ENCODE measurements at places on chromosomes 12 and 14.

DNA sequence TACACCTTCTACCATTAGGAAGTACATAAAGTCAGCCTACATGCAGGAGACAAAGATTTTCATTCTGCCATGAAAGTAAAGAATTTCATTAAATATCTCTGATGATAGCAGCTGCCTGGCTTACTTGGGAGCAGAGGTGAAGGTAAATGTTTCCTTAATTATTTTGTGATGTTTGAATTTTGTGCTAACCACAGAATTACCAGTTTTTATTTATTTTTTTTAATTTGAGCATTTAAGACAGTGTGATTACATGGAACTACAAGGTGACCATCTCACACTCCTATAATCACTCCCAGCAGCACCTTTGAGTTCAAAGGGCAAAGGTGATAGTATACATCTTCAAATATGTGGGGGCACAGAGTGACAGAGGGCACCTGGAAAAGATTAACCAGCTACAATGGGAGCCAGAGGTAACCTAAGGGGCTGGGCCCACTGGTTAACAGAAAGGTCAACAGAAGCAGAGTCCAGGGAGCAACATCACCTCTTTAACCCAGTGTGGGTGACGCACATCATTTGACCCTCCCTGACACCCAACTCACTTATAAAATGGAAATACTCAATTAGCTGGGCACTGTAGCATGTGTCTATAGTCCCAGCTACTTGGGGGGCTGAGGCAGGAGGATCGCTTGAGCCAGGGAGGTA is 65.0 kb downstream of the GCH1 start:
- no peak for DNase-seq

DNA sequence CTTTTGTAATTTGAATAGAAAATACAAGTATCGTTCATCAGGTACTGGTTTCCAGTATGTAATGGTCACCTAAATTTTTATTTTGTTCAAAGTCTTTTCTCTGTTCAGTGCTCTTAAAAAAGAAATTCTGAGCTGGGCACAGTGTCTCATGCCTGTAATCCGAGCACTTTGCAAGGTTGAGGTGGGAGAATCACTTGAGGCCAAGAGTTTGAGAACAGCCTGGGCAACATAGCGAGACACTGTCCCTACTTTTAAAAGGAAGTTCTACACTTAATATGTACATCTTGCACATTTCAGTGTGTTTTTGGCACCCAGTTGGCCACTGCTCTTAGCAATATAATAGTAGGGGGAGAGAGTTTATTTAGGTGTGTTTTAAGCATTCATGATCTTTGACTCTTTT is 27.9 kb downstream of the PCNX1 start:
- DNase-seq, result no peak

DNA sequence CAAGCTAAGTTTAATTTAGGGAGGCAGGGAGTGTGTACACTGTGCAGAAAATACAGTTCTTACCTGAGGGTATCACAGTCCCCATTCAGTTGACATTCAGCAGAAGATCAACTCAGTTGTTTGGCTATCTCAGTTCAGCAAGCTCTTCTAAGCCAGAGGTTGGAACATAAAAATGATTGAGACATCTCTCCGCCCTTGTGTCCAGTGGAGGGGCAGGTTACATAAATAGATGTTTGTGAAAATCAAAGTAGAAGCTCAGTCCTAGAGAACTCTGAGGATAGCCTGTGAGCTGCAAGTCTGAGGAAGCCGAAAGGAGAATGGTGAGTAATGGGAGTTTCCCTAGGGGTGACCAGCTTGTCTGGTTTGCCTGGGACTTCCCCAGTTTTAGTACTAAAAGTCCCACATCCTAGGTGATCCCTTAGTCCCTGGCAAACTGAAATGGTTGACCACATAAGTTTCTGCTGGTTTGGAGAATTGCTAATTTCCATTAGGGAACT is 251.4 kb upstream of the ATP2B1 start:
- no peak for DNase-seq

- no peak for DNase-seq
Observed at GRCh38 chr12:92605621-92606170, 97.1 kb upstream of the PLEKHG7 start.

DNA sequence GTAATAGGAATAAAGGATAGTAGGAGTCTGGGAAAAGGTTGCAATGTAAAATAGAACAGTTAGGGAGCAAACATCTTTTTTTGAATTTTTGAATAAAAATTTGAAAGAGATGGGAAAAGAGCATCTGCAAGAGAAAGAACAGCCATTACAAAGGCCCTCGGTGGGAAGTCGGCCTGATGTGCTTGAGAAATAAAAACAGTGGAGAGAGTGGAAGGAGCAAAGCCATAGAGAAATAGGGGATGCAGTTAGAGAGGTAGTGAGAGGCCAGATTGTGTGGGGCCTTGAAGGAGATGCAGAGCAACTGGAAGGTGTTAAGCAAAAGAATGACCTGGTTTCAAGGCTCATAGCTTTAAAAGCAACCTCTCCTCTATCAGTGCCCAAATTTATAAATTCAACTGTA is 409.8 kb downstream of the RERGL start:
- DNase-seq, result no peak

GRCh38 chr12:53252349-53252916 is 15.7 kb upstream of the ESPL1 start:
- DNase-seq, result no peak

- DNase-seq, result no peak
Observed at GRCh38 chr12:89992668-89993451, 284.2 kb upstream of the ATP2B1 start.
